T-helper 17 cell (primary cell): ENCODE measurements at places on chromosomes 1 and 21. TPM values are rescaled to one million over a fixed set of nuclear protein-coding genes. Genes with fewer than 3 reads are reported as not detected.

LRRC8C gene
- 52.4 TPM for total RNA-seq

DNA sequence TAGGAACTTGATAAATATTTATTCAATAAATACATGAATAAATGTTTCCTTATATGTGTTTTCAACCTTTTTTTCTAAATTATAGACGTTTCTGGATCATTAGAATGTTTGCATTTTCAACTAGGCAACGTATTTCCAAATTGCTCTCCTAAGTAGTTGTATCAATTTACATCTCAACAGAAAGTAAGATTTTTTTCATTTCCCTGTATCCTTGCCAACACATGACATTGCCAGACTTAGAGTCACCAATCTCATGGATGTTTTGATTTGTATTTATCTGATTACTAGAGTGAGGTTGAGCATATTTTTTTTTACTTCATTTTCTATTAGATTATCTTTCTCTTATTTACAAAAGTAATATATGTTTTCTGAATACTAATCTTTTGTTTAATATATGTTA, 22.2 kb upstream of the SMG7 start:
- no peak overlapping the region for H3K4me3 ChIP-seq
- H3K27ac ChIP-seq = no peak overlapping the region
- no peaks in the 10 kb centered on the region for H3K36me3 ChIP-seq
- H3K4me1 ChIP-seq = no peaks in the 10 kb centered on the region
- H3K27me3 ChIP-seq = peaks cover 13% of the 10 kb centered on the region
- no peak for DNase-seq

DNA sequence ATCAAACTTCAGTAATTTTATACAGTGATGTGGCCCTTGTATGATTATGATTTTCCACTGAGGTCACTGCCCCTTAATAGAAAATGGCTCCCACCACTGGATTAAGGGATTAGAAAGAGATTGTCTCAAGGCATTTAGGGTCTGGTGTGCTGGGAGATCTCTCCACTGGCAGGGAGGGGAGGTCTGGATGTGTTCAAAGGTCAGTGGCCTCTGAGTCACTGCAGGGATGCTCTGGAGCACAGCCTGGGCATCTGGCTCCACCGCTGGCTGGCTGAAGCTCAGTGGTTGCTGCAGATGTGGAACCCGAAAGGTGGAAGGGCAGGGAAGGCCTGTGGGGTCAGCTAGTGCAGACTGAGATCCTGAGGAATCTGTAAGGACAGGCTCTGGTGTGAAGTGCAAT, 18.3 kb upstream of the CHI3L1 start:
- H3K36me3 ChIP-seq = peaks cover 2% of the 10 kb centered on the region
- H3K27ac ChIP-seq = no peak overlapping the region
- H3K4me3 ChIP-seq = no peak overlapping the region
- H3K4me1 ChIP-seq = no peaks in the 10 kb centered on the region

DNA sequence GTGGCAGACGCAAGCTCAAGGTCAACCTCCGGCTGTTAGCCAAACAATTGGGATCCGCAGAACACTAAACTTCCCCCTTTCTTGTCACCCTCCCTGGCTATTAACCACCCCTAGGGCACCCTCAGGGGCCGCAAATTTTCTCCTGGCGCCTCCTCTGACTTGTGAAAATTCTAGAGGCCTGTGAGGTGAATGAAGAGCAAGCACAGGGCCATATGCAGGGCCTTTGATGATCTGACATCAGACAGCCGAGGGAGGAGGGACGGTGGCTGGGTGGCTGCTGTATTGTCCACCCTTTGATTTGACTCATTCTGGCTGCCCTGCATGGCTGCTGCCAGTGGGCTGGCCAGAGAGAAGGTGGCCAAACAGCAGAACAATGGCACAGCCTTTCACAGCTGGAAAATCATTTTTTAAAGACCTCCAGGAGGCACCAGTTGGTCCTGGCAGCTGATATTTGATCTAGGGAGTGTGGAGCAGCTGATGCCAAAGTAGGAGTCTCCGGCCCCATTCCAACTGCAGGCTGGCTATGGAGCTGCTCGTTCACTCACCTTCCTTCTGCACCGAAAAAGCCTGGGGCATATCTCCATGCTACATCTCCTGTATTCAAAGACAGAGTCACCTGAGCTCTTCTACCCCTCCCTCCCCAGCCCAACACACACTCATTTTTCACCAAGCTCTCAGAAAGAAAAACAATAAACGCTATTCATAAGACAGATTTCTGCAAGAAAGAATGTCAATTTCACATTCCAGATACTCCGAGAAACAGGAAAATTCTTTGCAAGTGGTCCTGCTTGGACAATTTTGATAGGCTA, 44.9 kb upstream of the BARHL2 start:
- H3K4me1 ChIP-seq = no peaks in the 10 kb centered on the region
- no peak overlapping the region for H3K27ac ChIP-seq
- peaks cover 45% of the 10 kb centered on the region for H3K27me3 ChIP-seq
- no peak for DNase-seq
- peaks cover 2% of the 10 kb centered on the region for H3K36me3 ChIP-seq
- no peak overlapping the region for H3K4me3 ChIP-seq

RRP15 gene
- 21.9 TPM for total RNA-seq
